ENCODE measurements at places on chromosomes 1 and 21. TPM values are rescaled to one million over a fixed set of nuclear protein-coding genes. Genes with fewer than 3 reads are reported as not detected.

CLDN8 gene
- not detected for total RNA-seq

FABP3 gene
- total RNA-seq = 0.86 TPM

MAP1LC3C gene
- not detected for total RNA-seq

PLA2G4A gene
- 30.4 TPM for total RNA-seq

FCGR2B gene
- total RNA-seq = not detected

AMY2B gene
- 2.6 TPM for total RNA-seq

FAM43B gene
- not detected for total RNA-seq

RNASEL gene
- 1.7 TPM for total RNA-seq

OPTC gene
- total RNA-seq = not detected

OR14C36 gene
- total RNA-seq = not detected

S100A5 gene
- total RNA-seq = not detected

SERPINC1 gene
- total RNA-seq = not detected

BRWD1 gene
- 49.5 TPM for total RNA-seq

HPCAL4 gene
- total RNA-seq = not detected
